ENCODE measurements at places on chromosomes 4 and X.

- DNase-seq, result no peak
Observed at GRCh38 chr4:175421506-175421905, 390.6 kb downstream of the GPM6A start.

DNA sequence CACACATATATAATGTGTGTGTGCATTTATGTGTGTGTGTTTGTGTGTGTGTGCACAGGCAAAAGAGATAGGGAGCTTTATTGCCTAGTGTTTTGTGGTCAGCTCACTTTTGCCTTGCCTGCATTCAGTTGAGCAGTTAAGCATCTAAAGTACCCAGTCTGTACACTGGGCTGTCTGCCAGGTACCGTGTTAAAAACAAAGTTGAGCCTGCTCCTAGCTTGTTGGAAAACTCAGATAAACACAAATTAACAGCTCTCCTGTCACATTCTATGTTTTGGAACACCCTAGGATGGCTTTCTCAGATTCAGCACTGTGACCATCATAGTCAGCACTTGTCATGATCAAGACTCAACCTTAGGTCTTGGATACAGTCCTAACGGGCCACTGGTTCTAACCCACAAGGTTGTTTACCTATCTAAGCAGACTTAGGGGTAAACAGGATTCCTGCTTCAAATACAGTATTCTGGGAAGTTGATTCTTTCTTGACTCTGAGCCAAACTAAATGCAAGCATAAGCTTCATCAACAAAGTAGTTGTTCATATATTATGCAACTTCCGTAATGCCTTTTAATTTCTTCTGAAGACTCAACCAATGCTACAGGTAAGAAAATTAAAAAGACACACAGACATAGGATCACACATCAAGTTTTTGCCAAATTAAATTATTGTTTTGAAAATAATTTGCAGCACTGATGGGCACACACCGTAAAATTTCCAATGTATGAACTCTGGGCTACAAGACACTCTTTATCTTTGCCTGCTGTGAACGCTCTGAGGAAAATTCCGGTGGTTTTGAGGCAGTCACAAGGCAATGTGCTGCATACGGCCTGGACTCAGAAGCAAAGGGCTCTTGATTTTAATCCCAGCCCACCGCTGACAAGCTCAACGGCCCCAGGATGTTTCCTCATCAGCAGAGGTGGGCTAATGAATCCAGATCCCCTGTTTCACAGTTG lies 11.3 kb upstream of the CD99 start:
- no peak for DNase-seq

GRCh38 chrX:133985967-133986683 lies 731 bp upstream of the GPC3 start:
- no peak for DNase-seq

DNA sequence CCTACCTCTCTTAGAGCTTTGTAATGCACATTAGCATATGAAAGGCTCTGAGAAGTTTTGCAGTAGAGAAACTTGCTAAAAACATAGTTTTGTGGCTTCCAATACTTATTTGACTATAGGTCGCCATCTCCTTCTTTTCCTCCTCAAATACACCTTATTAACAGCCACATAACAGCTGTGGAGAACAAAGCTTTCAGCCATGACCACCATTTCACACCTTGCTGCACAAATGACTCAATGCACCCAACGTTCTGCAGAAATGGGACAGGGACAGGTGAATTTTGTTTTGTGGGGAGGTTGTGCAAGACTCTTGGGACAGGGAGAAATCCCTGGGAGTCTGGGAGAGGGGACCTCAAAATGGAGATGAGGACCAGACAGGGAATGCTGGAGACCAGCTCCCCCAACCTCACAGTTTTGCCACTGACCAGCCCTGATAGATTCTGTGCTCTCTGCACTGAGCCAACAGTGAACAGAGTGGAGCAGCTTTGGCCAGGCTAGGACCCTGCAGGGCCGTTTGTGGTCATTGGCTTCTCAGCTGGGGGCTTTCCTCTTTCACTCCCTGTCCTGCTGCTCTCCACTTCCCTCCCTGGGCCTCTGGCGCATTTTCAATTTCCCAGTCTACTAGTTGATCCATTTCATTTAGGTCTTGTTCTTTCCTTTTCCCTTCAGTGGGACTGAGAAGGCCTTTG lies 16.6 kb downstream of the FRMPD3 start:
- DNase-seq, result no peak

DNA sequence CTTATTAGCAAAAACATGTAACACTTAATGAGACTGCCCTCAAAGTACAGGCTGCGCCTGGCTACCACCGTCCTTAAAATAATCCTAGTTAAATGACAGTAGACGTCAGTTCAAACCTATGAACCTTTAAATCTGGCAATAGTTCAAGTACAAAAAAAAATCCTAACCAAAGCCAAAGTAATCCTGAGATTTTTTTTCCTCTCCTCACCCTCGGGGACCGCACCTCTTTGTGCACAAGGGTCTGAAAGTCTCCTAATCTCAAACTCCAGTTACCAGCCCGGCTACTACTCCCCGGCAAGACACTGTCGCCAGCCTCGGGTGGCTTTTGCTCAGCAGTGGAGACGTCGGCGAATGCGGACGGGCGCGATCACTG lies 439 bp downstream of the SEC31A start:
- DNase-seq, result no peak

GRCh38 chr4:30208731-30209435 lies 511.3 kb upstream of the PCDH7 start:
- DNase-seq, result no peak

DNA sequence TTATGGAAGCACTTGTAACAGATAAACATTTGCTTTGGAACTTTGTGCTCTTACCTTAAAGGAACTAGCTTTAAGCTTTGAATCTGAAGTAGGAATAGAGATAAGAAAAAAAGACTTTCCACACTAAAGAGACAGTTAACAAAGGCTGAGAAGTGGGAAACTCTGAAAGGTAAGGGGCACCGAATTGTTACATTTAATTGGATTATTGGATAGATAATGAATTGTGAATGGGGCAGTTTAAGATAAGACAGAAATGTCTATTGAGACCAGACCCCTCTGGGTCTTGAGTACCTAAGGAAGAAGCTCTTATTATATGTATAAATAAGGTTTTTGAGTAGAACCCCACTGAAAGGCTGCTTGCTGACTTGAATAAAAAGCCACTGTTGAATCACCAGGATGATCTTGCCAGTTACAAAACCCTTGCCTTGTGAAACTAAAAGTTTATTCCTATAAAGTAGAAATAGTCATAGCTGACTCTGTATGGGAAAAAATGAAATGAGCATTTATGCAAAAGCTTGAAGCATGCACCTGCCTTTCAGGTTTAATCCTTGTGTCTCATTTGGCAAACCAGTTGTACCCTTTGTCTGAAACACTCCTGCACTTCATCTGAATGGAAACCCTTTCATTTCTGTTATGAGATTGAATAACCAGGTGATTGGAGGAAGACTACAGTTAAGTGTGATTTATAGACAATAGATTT lies 423.2 kb downstream of the RPA4 start:
- DNase-seq, result no peak

- DNase-seq, result no peak
Observed at GRCh38 chr4:7295911-7296660, 103.7 kb downstream of the SORCS2 start.

DNA sequence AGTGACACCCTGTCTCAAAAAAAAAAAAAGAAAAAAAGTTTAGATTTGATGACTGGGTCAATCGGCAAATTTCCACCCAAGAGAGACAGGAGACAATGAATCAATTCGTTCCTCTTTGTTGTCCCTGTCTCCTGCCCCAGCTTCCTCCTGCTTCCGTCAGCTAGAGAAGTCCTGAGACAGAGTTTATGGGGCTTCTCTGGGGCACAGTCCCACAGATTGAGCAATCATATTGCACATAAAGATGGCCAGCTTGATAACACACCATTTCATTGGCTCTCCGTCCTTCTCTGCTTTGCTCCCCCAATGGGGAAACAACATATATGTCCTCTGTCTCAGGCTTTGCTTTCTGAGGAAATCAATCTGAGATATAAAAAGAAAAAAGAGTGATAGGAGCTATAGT lies 78.4 kb upstream of the FUNDC1 start:
- no peak for DNase-seq

- DNase-seq, result no peak
Observed at GRCh38 chr4:3705236-3705987, 60.8 kb upstream of the ADRA2C start.

DNA sequence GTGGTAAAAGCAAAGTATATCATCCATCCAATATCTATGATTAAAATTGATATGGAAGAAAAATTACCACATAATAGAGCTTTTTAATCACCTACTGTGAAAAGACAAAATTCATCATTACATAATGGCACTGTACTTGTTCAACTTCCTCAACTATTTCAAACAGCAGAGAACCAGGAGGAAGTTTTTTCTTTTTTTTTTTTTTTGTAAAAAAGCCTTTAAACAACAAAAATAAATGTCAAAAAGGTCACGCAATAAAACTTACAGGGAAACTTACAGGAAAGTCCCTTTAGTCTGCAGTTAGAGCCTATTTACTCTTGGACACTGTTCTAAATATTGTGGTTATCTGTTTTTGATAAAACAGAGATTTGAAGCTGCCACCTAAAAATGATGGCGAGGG lies 4.8 kb downstream of the PDGFC start:
- DNase-seq, result no peak

DNA sequence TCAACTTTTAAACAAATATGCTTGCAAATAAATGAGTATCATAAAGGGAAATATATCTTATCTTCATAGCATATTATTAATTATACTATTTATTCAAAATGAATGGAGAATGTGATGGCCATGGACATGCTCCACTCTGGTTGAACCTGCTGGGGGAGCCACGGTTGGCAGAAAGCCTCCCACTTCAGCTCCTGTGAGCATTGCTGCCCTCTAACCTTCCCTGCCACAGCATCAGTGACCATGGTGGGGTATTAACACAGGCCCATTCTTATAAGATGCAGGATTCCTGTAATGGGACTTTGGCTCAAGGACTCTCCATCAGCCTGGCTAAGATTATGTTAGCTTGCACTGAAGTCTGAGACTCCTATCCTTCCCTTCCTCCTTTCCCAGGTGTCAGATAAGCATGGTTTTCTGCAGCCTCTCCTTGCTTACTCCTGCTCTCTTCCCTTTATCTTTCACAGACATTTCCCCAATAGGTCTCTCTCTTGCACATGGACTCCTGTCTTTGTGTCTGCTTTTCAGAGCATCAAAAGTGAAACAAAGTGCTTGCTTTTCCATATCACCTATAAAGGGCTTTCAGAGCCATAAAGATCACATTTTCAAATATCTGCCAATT lies 4.9 kb upstream of the ABRAXAS1 start:
- no peak for DNase-seq

GRCh38 chr4:2866891-2867290 lies 23.2 kb downstream of the ADD1 start:
- DNase-seq, result no peak

GRCh38 chrX:10032147-10032546 lies 65.0 kb downstream of the CLDN34 start:
- DNase-seq, result no peak

- DNase-seq, result peak; percentile 54
Observed at GRCh38 chrX:73214426-73215094, at the start of gene NAP1L2. NAP1L2 (minus strand) TSS chrX:73214851; CDS start chrX:73214492, 359 bp downstream.

- DNase-seq, result no peak
Observed at GRCh38 chr4:8494218-8494617, 53.6 kb downstream of the TRMT44 start.

- no peak for DNase-seq
Observed at GRCh38 chrX:13050151-13050550, 5.7 kb upstream of the FAM9C start.

DNA sequence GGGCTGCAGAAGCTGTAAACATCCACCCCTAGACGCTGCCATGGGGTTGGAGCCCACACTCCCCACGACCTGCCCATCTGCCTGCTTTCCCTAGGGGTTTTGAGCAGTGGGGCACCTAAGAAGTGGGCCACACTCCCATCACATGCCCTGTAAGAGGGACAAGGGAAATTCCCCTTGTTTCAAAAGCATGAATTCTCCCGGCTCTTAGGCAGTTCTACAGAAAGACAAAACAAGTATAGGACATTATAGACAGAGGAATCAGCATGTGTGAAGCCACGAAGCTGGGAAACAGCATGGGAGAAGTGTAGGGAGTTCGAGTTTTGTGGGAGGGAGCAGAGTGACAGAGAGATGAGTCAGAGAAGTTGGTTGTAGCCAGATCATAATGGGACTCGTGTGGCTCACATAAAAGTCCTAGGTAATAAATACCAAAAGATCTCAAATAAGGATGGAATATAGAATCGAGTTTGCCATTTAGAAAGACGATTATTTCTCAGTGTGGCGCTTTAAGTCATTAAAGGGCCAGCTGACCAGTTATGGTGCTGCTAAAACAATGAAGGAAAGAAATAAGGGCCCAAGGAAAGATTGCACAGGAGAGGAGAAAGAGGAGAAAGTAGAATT lies 23.9 kb downstream of the APOO start:
- DNase-seq, result no peak

DNA sequence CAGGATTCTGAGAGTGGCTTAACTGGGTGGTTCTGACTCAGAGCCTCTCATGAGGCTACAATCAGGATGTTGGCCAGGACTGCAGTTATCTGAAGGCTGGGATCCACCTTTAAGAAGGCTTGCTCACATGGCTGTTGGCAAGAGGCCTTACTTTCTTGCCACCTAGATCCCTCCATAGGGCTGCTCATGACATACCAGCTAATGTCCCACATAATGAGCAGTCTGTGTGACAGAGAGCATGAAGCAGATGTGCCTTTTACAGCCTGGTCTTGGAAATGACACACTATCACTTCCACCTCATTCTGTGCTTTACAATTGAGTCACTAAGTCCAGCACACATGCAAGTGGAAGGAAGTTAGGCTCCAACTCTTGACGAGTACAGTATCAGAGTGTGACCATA lies 4.3 kb upstream of the RBM3 start:
- no peak for DNase-seq

- DNase-seq, result no peak
Observed at GRCh38 chrX:46989548-46989947, 77.3 kb downstream of the JADE3 start.

- no peak for DNase-seq
Observed at GRCh38 chrX:116239944-116240840, 69.6 kb downstream of the AGTR2 start.

- DNase-seq, result no peak
Observed at GRCh38 chr4:76987153-76987591, 37.6 kb downstream of the SEPTIN11 start.

DNA sequence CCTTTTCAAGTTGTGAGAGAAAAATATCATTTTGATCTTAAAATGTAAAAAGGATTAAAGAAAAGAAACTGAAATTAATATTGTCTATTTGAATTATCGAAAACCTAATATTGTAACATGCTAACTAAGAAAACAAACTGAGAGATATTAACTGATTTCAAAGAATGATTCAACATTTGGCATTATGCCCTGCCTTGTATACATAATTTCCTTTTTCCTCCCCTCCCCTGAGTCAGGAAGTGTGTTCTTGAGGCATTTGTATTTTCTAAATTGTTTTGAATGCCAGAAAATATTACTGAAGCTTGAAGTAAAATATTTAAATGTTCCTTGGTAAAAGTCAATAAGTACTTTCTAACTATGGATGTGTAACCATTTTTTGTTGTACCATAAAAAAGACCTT lies 49.4 kb downstream of the RPS6KA3 start:
- peak; percentile 21 for DNase-seq

- DNase-seq, result no peak
Observed at GRCh38 chrX:30881797-30882196, 7.3 kb downstream of the TAB3 start.

Data from CD4-positive, alpha-beta T cell treated with Interleukin-6 at 100 ng/mL for 8 hours (primary cell).